ENCODE measurements at places on chromosomes 7 and 10.

GRCh38 chr10:123044391-123044790 is 35.6 kb downstream of the ACADSB start:
- DNase-seq: no peak

DNA sequence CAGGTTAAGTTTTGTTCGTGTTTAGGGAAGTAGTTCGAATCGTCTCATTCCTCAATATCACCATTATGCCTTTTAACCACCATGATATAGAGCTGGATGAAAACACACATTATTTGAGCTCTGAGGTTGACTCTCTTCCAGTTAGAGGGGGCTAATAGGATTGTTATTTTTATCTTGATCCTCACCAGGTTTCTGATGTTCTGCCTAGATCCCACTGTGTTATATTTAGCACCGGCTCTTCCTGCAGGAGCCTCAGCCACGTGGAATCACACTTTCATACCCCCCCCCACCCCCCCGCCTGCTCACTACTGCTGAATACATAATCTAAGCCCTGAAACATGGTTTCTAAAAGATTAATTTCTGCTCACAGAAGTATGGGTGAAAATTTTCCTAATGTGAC is 88.3 kb downstream of the NRCAM start:
- DNase-seq: no peak

DNA sequence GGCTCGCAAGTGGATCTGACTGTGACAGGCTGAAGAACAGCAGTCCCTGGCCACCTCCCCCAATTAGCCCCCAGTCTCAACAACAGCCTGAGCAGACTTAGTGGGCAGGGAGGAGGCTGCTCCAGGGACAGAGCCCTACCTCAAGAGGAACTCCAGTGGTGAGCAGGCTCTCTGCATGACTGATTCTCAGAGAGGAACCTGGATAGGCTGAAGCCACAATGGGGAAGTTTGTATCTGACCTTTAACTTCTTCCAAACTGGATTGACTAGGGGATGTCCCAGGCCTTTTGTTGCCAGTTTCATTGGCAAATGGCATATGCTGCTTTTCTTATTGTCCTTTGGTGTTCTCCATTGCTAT is 93.0 kb downstream of the ARHGAP22 start:
- no peak for DNase-seq

DNA sequence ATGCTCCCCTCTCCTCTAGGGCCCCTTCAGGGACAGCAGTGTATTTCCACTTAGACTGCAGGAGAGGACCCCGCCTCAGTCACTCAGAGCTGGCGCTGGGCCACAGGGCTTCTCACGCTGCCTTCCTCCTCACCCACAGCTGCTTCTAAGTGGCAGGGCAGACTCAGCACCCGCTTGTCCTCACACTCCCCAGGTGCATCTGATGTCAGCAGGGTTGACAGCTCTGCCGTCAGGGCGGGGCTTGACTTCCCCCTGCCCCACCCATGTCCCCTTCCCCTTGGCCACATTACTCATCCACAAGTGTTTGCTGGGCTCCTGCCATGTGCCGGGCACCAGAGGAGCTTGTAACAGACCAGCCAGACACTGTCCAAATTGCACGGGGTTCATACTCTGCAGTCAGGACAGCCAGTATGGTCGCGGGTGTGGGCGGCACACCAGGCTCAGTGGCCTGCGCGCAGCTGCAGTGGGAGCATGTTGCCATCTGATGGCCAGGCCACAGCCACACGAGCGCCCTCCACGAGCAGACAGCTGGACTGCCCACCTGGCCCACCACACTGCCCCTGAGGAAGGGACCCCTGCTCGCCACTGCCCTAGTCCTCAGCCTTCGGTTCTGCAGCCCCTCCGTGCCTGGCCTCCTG is 29.3 kb upstream of the TTYH3 start:
- DNase-seq: no peak

Measured in activated CD4-positive, CD25-positive, alpha-beta regulatory T cell (primary cell).